HuH-7.5 (cell line): ENCODE measurements at places on chromosomes 1 and 21.

- DNase-seq: no peak
These were observed 58.4 kb upstream of the TENT5B start for GRCh38 chr1:27071049-27071416.

GRCh38 chr1:227887697-227888403 is 59.9 kb downstream of the WNT9A start:
- no peak for DNase-seq

- no peak for DNase-seq
These were observed 40.9 kb downstream of the GIPC2 start for GRCh38 chr1:78086697-78087096.

GRCh38 chr1:167499664-167500101 is 18.6 kb downstream of the CD247 start:
- DNase-seq: no peak

GRCh38 chr1:100868364-100868995 is 26.2 kb downstream of the EXTL2 start:
- DNase-seq: no peak

DNA sequence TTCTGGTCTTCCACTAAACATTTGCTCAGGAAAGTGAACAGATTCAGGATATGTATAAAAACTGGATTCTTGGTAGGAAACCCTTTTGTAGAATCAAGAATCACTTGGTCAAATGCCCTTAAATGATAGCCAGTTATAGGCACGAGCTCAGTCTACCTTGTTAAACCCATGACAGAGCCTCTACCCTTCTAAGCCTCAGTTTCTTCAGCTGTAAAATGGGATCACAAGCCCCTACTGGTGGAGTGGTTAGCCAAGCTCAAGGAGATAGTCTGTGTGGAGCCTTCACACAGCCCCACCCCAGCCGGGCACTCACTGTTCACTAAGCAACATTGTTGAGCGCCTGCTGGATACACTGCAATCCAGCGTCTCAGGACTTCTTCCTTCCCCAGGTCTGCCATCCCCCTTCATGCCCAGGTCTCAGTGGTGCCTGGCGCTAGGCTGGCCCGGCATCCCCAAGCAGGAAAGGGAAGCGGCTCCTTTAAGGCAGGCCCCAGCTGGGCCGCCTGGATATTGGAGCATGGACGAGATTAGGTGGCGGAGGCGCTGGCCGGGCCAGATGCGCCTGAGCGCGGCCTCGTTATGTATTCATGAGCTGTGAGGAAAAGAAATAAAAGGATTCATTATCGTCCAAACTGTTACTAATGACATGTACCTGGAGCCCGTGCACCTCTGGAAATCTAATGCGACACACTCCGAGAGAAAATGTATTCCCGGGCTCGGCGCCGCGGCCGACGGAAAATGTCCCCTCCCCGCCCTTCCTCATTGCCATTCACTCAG is 75.6 kb downstream of the TAS1R2 start:
- DNase-seq: no peak

DNA sequence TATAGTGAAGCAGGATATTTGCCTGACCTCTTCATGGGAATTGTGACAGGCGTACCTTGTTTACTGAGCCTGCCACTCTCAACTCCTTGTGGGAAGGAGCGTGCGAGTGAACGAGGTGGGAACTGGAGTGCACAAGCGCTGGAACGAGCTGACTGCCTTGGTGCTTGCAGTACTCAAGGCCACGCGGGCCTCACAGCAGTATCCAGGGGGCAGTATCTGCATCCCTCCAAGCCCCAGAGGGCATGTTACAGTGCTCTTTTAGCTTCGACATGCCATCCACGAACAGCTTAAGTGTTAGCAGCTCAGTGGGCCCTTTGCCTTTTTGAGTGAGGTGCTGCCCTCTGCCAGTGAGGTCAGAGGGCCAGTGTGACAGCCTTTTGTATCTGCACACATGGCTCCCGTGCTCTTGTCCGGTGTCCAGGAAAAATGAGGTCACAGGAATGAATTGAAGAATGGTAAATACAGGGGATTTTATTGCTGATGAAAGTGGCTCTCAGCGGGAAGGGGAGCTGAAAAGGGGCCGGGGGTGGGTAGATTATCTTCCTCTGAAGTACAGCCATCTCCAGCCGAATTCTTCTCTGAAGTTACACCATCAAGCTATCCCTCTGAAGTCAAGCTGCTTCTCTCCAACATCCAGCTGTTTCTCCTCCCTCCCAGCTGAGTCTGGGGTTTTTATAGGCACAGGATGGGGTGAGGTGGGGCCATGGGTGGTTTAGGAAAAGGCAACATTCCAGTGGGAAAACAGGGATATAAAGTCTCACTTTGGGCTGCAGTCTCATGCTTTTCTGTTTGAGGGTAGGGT is 69.3 kb downstream of the EPB41 start:
- DNase-seq: no peak

- no peak for DNase-seq
These were observed 11.6 kb upstream of the RGSL1 start for GRCh38 chr1:182438326-182438725.

- no peak for DNase-seq
These were observed 30.5 kb downstream of the TP53BP2 start for GRCh38 chr1:223815020-223815853.

- DNase-seq: no peak
These were observed 12.0 kb downstream of the PROK1 start for GRCh38 chr1:110462964-110463363.

GRCh38 chr1:104121271-104121670 is 371.6 kb downstream of the AMY1C start:
- no peak for DNase-seq

GRCh38 chr1:21898326-21899200 is 38.5 kb downstream of the HSPG2 start:
- DNase-seq: no peak

GRCh38 chr1:50181027-50181663 is 72.4 kb downstream of the ELAVL4 start:
- DNase-seq: no peak

DNA sequence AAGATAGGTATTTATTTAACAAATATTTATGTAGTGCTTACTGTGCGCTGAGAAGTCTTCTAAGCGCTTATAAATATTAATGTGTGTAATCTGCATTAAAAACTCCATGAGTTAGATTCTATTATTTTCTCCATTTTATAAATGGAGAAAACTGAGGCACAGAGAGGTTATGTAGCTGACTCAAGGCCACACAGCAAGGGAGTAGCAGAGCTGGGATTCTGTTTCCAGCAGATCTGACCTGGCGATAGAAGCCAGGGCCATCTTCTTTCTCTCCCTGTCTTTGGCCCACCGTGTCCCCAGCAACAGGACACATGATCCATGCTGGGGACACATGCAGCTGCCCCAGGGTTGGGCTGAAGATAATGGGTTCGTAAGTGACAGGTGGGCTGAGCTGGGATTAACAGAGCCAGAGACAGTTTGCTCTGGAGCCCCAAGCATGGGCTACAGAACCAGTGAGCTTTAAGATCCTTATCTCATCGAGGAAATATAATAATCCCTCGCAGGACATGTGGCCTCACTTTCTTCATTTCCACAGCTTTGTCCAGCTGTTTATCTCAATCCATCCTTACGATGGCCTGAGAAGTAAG is 30.3 kb downstream of the IGSF21 start:
- DNase-seq: no peak

- DNase-seq: no peak
These were observed 31.5 kb downstream of the PALMD start for GRCh38 chr1:99677416-99677815.

- no peak for DNase-seq
These were observed 24.6 kb upstream of the TTC22 start for GRCh38 chr1:54825696-54826095.

DNA sequence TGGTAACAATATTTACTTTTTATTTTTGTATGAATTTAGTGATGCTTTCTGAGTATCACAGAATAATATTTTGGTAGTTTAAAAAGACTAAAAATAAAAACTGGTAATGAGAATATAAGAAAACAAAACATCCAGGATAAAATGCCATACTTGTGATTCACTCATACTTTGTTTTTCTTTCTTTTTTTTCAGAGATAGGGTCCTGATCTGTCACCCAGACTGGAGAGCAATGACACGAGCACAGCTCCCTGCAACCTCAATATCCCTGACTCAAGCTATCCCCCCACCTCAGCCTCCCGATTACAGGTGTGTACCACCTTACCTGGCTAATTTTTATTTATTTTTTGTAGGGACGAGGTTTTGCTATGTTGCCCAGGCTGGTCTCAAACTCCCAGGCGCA is 64.2 kb upstream of the ADAM30 start:
- no peak for DNase-seq

- peak; percentile 96 for DNase-seq
These were observed 4.5 kb downstream of the KCNJ9 start for GRCh38 chr1:160085686-160086455.

DNA sequence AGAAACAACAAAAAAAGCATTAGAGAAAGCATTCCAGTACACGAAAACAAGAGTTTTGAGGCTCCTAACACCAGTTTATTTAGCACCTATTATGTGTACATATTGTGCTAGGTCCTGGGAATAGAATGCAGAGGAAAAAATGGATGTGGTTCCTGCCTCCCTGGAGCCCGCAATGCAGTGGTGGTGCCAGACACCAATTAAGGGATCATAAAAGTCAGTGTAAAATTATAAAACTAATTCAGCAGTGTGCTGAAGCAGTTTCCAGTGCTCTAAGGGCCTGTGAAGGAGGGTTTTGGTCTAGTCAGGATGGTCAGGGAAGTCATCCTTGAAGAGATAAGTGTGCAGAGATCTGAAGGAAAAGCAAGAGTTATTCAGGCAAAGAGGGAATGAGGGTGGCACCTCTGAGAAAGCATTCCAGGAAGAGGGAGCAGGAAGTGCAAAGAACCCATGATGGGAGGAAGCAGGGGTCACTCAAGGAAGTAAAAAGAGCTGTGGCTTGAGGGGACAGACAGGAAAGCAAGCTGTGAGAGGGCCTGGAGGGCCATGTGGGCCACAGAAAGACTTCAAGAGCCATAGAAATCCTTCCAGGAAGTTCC is 65.2 kb upstream of the IFNLR1 start:
- no peak for DNase-seq

DNA sequence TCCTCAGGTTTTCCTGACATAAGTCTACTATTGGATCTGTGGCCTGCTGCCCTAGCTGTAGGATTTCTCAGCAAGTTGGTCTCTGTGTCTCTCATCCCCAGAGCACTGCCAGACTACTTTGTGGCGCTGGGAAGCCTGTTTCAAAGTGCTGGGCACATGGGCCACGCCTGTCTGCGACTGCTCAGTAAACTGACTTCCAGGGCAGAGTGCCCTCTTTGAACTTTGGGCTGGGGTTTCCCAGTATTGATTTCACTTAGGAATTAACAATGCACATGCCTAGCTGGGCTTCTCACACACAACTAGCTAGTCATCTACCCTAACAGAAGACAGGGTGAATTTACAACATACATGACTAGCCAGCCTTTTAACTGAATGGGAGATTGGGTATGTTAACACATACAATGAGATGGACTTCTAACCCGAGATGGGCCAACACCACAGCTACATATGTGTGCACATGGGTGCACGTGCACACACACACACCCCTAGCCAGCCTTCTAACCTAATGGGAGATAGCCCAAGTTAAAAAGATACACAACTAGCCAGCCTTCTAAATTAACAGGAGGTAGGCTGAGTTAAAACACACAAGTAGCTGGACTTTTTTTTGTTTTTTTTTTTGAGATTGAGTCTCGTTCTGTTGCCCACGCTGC is 6.9 kb upstream of the TRIM17 start:
- peak; percentile 66 for DNase-seq

DNA sequence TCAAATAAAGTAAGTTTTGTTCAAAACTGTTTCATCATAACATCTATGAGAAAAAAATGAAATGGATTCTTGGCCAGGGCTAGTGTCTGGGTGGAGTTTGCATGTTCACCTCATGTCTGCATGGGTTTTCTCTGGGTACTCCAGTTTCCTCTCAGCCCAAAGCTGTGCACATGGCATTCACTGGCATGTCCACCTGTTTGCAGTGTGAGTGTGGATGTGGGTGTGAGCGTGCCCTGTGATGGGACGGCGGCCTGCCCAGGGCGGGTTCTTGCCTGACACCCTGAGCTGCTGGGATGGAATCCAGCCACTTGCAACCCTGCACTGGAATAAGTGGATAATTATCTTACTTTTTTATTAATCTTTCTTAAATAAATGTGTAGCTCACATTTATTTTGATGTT is 185.5 kb downstream of the RYR2 start:
- no peak for DNase-seq

- DNase-seq: no peak
These were observed 30.0 kb downstream of the PRKACB start for GRCh38 chr1:84174051-84174556.

GRCh38 chr1:168507231-168507630 is 36.6 kb downstream of the XCL2 start:
- no peak for DNase-seq

- no peak for DNase-seq
These were observed 112.8 kb downstream of the MRPS6 start for GRCh38 chr21:34186109-34186719.

DNA sequence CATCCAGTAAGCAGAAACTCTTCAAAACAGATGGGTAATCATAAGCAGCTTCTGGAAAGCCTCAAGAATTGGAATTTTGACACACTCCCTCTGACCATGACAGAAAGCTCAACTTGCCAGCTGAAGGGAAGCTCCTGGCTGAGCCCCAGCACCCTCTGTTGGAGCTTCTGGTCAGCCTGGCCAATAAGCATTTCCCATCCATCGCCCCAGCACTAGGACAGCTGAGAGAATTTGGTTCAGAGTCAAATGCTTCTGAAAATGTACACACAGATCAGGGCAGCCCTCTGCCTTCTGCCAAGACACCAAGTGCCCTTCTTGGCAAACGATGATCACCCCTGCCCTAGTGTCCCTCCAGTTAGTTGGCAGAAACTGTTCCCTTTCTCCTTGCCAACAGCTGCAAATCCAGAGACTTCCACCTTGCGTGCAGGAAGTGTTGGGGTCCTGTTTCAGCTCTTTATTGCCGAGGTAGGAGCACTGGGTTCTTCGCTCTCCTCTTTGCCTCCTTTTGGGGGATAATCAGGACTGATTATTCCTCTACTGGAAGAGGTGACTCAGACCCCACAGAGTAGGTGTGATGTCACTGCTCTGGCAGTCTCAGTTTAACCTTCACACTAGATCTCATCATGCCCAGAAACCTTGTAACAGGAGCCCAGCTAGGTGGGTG is 11.9 kb downstream of the PIGV start:
- no peak for DNase-seq

GRCh38 chr1:90640325-90640724 is 76.8 kb downstream of the BARHL2 start:
- no peak for DNase-seq

GRCh38 chr1:150562446-150563339 is 13.5 kb downstream of the ADAMTSL4 start:
- DNase-seq: no peak

DNA sequence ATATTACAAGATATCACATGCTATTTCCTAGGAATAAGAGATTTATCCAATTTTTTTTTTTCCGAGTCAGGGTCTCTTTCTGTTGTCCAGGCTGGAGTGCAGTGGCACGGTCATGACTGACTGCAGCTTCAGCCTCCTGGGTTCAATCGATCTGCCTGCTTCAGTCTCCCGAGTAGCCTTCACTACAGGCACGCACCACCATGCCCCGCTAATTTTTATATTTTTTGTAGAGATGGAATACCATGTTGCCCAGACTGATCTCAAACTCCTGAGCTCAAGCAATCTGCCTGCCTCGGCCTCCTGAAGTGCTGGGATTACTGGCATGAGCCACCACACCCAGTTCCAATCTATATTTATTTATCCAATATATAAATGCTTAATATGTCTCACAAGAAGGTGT is 18.0 kb upstream of the WDTC1 start:
- DNase-seq: no peak
